Nephron progenitor cell (in vitro differentiated cells): ENCODE measurements at places on chromosomes 13 and 19.

GRCh38 chr19:48513289-48514122 is 1.9 kb upstream of the LMTK3 start:
- DNase-seq = peak; percentile 72
- H3K4me1 ChIP-seq = peaks cover 43% of the 10 kb centered on the region
- H3K36me3 ChIP-seq = no peaks in the 10 kb centered on the region
- H3K27ac ChIP-seq = no peak overlapping the region
- peaks cover 28% of the 10 kb centered on the region for H3K27me3 ChIP-seq
- no peak overlapping the region for H3K4me3 ChIP-seq

GRCh38 chr13:103730407-103730806 is 664.2 kb upstream of the SLC10A2 start:
- H3K27ac ChIP-seq = no peak overlapping the region
- no peaks in the 10 kb centered on the region for H3K4me1 ChIP-seq
- peaks cover 6% of the 10 kb centered on the region for H3K27me3 ChIP-seq
- no peaks in the 10 kb centered on the region for H3K36me3 ChIP-seq
- DNase-seq = no peak
- no peak overlapping the region for H3K4me3 ChIP-seq

DNA sequence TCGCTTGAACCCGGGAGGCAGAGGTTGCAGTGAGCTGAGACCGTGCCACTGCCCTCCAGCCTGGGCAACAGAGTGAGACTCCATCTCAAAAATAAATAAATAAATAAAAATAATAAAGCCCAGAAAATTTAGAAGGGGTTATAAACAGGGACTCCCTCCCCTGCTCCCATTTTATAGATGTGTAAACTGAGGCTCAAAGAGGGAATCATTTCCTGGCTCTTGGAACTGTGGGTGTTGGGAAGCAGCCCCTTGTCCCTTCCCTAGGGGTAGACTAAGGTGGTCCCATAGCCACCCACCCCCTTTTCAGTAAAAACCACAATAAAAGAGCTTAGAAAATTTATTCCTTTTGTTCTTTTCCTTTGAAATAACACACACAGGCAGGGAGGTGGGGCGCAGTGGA is 6.2 kb upstream of the SLC25A41 start:
- H3K27me3 ChIP-seq = peaks cover 7% of the 10 kb centered on the region
- no peaks in the 10 kb centered on the region for H3K4me1 ChIP-seq
- DNase-seq = no peak
- H3K4me3 ChIP-seq = no peak overlapping the region
- no peak overlapping the region for H3K27ac ChIP-seq

DNA sequence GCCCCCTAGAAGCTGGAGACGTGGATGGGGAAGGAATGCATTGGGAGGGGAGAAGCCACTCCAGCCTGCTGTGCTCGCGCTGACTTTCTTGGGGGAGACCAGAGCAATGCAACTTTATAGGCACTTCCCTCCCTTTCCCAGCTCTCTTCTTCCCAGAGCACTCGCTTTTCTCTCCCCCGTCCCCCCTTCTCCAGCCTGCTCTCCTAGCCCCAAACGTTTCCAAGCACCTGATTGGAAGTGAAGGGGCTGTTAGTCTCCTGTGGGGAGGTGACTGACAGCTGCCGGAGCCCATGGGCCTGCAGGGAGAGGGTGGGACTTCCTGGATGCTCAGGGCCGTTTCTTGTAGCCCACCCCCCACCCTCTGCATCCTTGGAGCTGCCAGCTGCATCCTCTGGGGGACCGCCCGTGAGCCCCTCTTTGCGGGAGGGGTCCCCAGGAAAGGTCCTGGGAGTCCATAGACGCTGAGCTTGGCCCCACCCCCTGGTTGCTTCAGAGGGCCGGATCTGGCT is 2.5 kb downstream of the HDGFL2 start:
- H3K27ac ChIP-seq = peak overlapping the region; percentile 79
- H3K4me3 ChIP-seq = peak overlapping the region; percentile 92
- peaks cover 23% of the 10 kb centered on the region for H3K36me3 ChIP-seq
- peak; percentile 74 for DNase-seq
- peaks cover 21% of the 10 kb centered on the region for H3K4me1 ChIP-seq
- H3K27me3 ChIP-seq = peaks cover 2% of the 10 kb centered on the region

DNA sequence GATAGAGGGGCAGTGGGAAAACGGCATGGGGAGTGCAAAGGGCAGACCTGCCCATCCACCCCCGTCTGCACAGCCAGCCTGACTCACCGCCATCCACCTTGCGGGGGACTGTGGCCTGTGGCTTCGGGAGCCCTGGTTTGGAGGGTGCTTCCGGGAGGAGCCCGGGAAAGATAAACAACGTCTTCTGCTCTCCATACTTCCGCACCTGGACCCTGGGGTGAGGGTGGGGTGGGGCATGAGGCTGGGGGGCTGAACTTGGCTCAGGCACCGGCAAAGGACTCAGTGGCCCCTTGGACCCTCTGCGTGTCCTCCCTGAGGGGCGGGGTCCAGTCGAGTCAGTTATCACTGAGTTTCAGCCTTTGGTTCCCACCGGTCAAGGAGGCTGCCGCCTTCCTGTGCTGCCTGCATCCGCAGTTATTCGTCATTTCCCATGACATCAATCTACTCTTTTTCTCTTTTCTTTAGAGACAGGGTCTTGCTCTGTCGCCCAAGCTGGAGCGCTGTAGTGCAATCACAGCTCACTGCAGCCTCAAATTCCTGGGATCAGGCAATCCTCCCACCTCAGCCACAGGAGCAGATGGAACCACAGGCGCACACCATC is 3.2 kb downstream of the GPR108 start:
- no peak for DNase-seq
- peaks cover 60% of the 10 kb centered on the region for H3K4me1 ChIP-seq
- peak overlapping the region; percentile 97 for H3K27ac ChIP-seq
- peaks cover 11% of the 10 kb centered on the region for H3K36me3 ChIP-seq

- H3K27ac ChIP-seq = no peak overlapping the region
- no peak overlapping the region for H3K4me3 ChIP-seq
- H3K4me1 ChIP-seq = peaks cover 57% of the 10 kb centered on the region
- DNase-seq = no peak
- no peaks in the 10 kb centered on the region for H3K27me3 ChIP-seq
- H3K36me3 ChIP-seq = peaks cover 9% of the 10 kb centered on the region
These were observed 201.0 kb upstream of the RXFP2 start for GRCh38 chr13:31538067-31539042.

DNA sequence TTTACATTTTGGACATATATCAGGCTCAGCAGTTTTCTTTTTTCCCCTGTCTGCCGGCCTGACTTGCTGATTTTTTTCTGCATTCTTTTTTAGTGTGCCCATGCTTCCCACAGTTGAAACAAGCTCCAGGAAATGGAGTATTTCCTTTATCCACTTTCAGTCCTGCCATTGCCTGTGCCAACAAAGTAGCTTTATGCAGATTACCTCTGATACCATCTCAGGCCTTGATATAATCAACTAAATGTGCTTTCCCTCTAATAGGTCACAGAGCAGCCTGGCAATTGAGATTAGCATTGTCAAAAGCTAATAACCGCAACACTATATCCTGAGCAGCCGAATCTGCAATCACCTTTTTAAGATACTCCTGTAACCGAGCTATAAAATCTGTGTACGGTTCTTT is 9.2 kb downstream of the MRPS12 start:
- H3K27me3 ChIP-seq = peaks cover 5% of the 10 kb centered on the region
- peak overlapping the region; percentile 53 for H3K27ac ChIP-seq
- no peak overlapping the region for H3K4me3 ChIP-seq
- no peak for DNase-seq
- H3K4me1 ChIP-seq = peaks cover 14% of the 10 kb centered on the region

DNA sequence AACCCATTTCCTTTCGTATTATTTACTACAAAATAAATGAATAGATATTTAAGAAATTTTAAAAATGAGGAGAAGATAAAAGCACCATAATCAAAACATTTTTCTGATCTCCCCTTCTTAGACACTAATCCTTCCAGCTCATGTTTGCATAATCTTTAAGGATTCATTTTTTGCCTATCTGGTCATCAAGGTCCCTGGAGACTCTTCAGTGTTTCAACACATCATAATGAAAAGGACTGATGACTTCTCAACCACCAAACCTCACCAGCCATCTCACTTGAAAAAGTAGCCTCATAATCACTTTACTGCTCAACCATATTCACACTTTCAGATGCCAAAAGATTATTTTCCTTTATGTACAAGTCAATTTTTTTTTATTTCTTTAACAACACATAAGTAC is 80.1 kb downstream of the DCLK1 start:
- no peak for DNase-seq
- no peak overlapping the region for H3K4me3 ChIP-seq
- no peaks in the 10 kb centered on the region for H3K4me1 ChIP-seq
- peaks cover 4% of the 10 kb centered on the region for H3K27me3 ChIP-seq

DNA sequence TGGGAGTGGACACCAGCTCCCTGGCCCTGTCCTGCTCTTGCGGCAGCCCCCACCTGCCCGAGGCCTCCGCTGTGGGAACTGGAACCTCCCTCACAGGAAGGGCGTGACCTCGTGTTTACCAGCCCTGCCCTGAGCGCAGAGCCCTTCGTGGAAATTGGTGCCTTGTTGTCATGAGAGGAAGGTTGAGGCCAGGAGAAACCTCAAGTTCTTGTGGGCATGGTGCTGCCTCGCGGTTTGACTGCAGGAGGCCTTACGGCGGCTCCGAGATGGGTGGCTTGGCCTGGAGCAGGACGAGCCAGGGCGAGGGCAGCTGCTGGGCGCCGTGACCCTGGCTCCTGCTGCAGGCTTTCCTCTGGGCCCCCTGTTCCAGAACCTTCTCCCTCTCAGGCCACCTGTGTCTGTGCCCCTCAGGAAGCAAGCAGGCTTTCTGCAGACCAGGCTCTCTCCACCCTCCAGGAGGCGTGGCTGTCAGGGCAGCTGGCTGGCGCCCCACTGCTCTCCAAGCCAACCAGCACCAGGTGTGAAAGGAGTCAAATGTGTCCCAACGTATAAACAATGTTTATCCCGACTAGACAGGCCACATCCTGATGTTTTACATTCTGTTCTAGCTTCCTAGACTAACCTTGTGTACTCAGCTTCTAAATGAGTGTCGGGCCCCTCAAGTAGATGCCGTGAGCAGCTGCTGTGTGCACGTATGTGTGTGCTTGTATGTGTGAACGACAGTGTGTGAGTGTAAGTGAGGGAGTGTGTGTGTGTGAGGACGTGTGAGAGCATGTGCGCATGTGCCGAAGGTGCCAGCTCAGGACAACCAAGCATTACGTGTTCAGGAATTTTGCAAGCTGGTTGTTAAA is 10.4 kb upstream of the RASA3 start:
- peaks cover 27% of the 10 kb centered on the region for H3K4me1 ChIP-seq
- no peak overlapping the region for H3K27ac ChIP-seq
- peaks cover 7% of the 10 kb centered on the region for H3K27me3 ChIP-seq
- no peak for DNase-seq

DNA sequence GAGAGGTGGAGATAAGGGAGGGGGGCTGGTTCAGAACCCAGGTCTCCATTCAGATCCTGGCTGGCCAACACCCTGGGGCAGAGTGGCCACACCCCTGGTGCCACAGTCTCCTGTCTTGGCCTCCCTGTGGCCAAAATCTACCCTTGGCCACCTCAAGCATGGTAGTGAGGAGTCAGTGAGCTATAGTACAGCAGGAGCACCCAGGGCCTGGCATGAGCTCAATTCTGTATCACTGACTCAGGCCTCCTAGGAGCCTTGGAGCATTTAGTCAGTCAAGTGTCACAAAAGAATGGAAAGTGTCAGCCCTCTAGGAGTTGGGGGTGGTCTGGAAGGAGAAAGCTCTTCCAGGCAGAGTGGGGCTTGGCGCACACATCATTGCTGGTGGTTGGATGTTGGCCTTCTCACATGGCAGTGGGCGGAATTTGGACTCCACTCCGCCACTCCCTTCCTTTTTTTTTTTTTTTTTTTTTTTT is 6.6 kb upstream of the CD79A start:
- H3K27me3 ChIP-seq = peaks cover 5% of the 10 kb centered on the region
- H3K4me3 ChIP-seq = no peak overlapping the region
- H3K4me1 ChIP-seq = peaks cover 22% of the 10 kb centered on the region
- peaks cover 38% of the 10 kb centered on the region for H3K36me3 ChIP-seq

DNA sequence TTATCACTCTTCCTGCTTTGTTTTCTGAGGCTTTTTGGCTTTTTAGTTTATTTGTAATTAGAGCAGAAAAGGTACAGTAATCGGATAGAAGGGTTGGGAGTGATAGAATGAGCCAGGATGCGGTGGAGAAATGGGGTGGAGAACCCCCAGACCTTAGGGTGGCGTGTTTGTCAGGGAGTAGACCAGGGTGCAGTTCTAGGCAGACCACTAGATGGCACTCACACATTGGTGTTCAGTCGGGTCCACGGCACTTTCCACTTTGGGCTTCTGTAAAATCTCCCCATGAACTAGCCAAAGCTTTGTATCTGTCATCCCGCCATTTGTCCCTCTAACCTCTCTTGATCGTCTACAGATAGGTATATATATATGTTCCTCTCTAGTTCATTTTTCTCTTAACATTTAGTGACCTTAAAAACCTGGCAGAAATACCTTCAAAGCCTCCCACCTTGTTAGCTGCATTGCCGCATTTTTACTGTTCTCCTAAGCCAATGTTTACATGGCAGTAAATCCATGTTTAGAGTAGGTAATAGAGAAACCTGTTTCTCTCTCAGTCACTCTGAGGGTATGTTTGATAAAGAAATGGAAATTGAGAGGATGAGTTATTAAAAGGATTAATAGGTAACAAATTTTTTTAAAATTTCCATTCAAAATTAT is 154.9 kb downstream of the TM9SF2 start:
- peak; percentile 88 for DNase-seq
- H3K36me3 ChIP-seq = no peaks in the 10 kb centered on the region
- H3K4me1 ChIP-seq = peaks cover 55% of the 10 kb centered on the region
- H3K4me3 ChIP-seq = peak overlapping the region; percentile 56
- H3K27ac ChIP-seq = no peak overlapping the region
- H3K27me3 ChIP-seq = peaks cover 2% of the 10 kb centered on the region
